ENCODE measurements at places on chromosomes 2 and 18.

- no peak for DNase-seq
These were observed 125.7 kb downstream of the SEPTIN10 start for GRCh38 chr2:109487871-109488655.

- DNase-seq, result no peak
These were observed 565.2 kb upstream of the NRP2 start for GRCh38 chr2:205117125-205117524.

GRCh38 chr2:71102981-71103681 lies 26.9 kb downstream of the MCEE start:
- no peak for DNase-seq

GRCh38 chr2:179437430-179437829 lies 172.8 kb upstream of the SESTD1 start:
- no peak for DNase-seq

- DNase-seq, result no peak
These were observed 360.0 kb downstream of the PTPRM start for GRCh38 chr18:7927119-7927518.

DNA sequence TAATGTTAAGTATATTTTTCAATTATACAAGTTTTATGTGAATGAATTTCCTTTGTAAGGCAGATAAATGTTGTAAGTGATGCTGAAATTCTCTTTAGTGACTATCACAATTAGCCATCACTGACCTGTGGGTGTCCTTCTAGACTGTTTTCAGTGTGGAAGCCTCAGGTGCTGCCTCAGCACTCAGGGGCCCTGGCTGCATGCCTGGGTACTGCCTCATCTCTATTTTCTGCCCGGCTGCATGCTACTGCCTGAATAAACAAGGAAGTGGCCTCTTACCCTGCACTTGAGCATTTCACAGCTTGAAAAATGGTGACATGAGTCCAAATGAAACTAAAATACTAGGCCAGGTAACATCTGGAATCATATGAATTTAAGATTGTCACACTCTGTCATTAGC lies 787.6 kb upstream of the SALL3 start:
- no peak for DNase-seq

GRCh38 chr18:13623348-13623747 lies 103.0 kb downstream of the FAM210A start:
- DNase-seq, result no peak

GRCh38 chr2:20313659-20314058 lies 37.0 kb downstream of the PUM2 start:
- no peak for DNase-seq

- DNase-seq, result no peak
These were observed 2194.3 kb upstream of the CELF4 start for GRCh38 chr18:39759926-39760325.
